CD4-positive, alpha-beta T cell (primary cell): ENCODE measurements at places on chromosomes 16 and 17. TPM values are rescaled to one million over a fixed set of nuclear protein-coding genes. Genes with fewer than 3 reads are reported as not detected.

The GNGT2 gene
- 2.3 TPM for total RNA-seq

DNA sequence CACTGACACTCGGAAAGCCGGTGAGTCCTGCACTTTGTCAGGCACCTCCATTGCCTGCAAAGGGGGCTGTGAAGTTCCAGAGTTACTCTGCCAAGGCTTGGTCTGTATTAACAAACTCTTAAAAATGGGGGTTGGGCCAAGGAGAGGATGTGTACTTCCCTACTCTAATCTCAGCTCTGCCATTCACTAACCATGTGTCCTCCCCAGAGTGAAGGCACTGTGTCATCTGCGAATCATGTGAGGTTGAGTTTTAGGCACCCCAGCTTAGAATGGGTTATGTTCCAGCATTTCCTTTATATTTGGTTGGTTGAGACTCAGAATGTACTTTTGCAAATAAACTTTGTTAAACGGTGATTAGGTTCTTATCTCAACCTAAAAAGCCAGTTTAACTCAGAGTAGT lies 24.9 kb downstream of the ERCC4 start:
- no peaks in the 10 kb centered on the region for H3K27me3 ChIP-seq
- no peaks in the 10 kb centered on the region for H3K4me1 ChIP-seq
- H3K4me3 ChIP-seq: no peak overlapping the region
- H3K36me3 ChIP-seq: peaks cover 46% of the 10 kb centered on the region
- H3K27ac ChIP-seq: no peak overlapping the region
- no peak for DNase-seq

DNA sequence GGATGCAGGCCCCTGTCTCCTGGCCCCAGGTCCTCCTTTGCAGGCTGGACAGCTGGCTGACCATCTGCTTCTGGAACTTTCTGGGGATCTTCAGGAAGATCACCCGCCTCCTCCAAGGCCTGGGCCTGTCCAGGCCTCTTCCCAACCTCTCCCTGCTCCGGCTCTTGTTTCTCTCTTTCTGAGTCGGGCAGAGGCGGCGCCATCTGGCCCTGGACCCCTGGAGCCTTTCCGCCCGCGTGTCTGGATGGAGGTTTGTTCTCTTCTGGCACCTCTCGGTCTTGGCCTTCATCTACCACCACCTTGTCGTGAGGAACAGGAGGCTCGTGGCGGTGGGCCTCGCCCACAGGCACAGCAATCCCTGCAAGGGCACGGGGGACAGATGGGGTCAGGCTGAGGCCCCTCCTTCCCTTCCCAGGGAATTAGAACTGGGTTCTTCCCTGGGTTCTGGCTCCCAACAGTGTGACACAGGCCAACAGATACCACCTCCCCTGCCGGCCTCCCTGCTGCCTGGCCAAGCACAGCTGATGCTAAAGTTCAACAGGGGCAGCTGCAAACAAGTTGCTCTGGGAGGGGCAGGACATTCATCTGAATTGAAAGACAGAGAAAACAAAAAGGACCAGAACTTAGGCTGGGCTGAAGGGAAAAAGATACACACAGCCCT lies 13.3 kb downstream of the NDUFAF8 start:
- no peak for DNase-seq
- no peaks in the 10 kb centered on the region for H3K4me1 ChIP-seq
- H3K36me3 ChIP-seq: peaks cover 42% of the 10 kb centered on the region
- no peak overlapping the region for H3K4me3 ChIP-seq

DNA sequence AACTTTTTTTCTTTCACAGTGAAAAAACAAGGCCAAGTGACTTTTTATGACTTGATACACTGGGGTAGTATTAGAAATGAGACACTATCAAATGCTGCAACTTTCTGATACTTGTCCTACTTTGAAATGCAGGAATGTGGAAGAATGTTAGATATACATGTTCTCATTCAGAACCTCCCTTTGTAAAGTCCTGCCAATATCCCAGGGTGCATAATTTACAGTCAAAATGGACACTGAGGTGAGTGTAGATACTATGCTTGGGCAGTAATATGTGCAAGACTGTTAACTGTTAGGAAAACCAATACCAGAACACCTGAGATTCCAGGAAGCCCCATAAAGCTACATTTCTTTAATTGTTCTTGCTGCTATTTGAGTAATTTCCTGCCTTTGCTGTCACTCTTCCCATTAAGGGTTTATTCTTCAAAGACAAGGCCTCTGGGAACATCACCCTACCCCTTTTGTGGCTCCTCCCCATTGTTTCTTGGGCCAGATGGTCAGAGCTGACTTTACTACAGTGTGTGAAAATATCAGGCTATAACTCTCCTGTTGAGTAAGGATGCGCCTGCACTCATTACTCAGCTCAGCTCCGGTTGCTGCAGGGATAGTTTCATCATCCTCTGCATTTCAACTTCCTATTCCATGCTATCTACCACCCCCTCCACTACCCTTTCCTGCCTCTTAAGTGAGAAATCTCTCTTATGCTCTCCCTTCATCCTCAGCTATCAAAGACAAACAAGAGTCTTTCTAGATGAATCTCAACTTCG lies 48.7 kb downstream of the TMEM100 start:
- H3K36me3 ChIP-seq: no peaks in the 10 kb centered on the region
- no peak overlapping the region for H3K27ac ChIP-seq
- H3K4me3 ChIP-seq: no peak overlapping the region
- H3K27me3 ChIP-seq: peaks cover 2% of the 10 kb centered on the region
- no peak for DNase-seq

DNA sequence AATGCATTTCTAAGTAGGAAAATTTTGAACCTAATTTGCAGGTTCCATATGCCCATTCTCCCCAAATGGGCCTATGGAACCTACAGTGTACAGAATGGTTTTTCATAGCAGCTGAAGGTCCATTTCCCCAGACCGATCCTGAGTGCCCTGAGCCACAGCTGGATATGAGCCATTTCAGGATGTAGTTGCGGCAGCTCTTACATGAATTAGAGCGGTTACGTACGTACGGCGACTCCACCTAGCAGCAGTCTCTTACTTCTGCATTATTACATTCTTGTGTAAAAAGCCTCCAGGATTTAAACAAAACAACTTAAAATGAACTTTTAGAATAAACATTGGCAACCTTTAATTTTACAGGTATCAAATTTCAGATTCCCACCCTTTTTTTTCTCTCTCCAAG lies 225.3 kb downstream of the SNX29 start:
- DNase-seq: no peak
- H3K4me1 ChIP-seq: no peaks in the 10 kb centered on the region
- no peak overlapping the region for H3K27ac ChIP-seq
- no peak overlapping the region for H3K4me3 ChIP-seq
- no peaks in the 10 kb centered on the region for H3K36me3 ChIP-seq
- no peaks in the 10 kb centered on the region for H3K27me3 ChIP-seq

DNA sequence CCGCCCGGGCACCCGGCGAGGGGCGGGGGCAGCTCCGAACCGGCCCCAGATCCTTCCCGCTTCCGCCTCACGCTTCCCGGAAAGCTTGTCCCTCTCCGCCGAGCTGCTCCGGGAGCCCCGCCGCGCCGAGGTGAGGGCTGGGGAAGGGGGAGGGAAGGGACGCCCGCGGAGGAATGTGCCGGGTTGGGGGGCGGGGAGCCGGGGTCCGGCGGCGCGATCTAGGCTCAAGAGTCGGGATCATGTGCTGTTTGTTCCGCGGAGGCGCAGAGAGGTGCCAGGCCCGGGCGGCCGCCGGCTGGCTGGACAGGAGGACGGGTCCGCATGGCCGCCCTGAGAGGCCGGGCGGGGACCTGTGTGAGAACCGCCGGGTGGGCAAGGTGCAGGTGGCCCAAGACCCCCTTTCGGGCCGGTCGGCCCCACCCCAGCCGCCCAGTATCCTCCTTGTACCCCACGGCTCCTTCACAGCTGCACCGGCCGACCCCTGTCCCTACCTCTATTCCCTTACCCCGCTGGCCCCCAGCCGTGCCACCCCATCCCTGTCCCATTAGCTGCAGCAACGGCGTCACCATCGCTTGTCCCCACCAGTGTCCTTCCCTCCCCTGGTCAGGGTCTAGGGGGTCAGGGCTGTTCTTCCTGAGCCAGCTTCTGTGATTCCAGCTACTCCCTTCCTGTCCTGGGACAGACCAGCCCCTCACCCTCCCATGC lies 429 bp downstream of the KIF1C start:
- H3K36me3 ChIP-seq: peaks cover 12% of the 10 kb centered on the region
- H3K27me3 ChIP-seq: no peaks in the 10 kb centered on the region
- H3K4me1 ChIP-seq: peaks cover 24% of the 10 kb centered on the region
- peak overlapping the region; percentile 62 for H3K4me3 ChIP-seq
- DNase-seq: no peak
- H3K27ac ChIP-seq: peak overlapping the region; percentile 22

The UNC45B gene
- 0.20 TPM for total RNA-seq

DNA sequence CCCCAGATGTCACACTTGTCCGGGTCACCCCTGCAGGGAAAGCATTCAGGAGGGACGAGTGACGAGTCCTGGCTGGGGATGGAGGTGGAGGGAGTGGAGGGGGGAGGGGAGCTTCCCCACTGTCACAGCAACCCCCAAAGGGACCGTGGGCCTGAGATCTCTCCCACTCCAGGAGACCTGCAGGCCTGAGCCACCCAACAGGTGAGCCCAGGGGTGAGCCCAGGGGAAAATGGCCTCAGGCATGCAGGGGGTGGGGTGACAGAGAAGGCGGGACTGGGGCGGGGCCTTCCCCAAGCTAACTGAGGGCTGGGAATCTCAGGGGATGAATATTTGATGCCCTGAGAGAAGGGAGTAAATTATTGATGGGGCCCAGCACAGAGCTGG lies 2.4 kb downstream of the USH1G start:
- no peaks in the 10 kb centered on the region for H3K36me3 ChIP-seq
- peaks cover 31% of the 10 kb centered on the region for H3K4me1 ChIP-seq
- H3K27ac ChIP-seq: no peak overlapping the region
- peaks cover 46% of the 10 kb centered on the region for H3K27me3 ChIP-seq

The TSPAN10 gene
- 0.17 TPM for total RNA-seq

DNA sequence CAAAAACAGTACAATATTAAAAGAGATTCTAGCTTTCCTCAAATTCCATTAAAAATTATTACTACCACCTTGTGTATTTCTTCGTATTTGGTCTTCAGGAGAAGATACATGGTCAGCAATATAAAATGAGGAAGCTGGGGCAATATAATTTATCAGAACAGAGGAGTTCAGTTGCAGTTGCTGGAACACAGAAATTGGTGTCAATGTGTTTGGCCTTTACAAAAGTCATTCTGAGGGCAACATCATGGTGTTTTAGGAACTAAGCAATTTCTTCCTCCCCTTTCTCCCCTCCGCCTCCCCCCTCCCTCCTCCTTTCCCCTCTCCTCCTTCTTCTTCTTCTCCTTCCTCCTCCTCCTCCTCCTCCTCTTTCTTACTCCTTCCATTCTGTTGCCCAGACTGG lies 102.1 kb downstream of the YPEL2 start:
- H3K27me3 ChIP-seq: no peaks in the 10 kb centered on the region
- no peak overlapping the region for H3K27ac ChIP-seq
- no peaks in the 10 kb centered on the region for H3K4me1 ChIP-seq
- H3K36me3 ChIP-seq: no peaks in the 10 kb centered on the region
- DNase-seq: no peak
- H3K4me3 ChIP-seq: no peak overlapping the region

DNA sequence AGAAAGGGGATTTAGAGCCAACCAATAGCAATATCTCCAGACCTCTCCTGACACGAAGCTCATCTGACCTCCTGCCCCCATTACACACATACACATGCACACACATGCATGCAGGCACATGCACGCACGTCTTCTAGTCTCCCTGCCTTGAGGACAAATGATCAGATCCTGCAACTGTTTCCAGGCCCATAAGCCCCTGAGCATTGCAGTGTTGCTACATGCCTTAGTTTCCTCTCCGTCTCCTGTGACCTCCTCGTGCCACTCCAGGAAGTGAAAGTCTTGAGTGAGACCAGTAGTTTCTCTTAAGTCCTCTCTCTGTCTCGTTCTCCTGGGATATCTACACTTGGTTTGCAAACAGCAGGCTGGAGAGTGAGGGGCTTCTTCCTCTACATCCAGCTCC lies 8.2 kb downstream of the CIITA start:
- no peak for DNase-seq
- no peak overlapping the region for H3K27ac ChIP-seq
- peaks cover 17% of the 10 kb centered on the region for H3K4me1 ChIP-seq
- no peaks in the 10 kb centered on the region for H3K27me3 ChIP-seq

GRCh38 chr16:73813527-73813926 lies 483.1 kb upstream of the PSMD7 start:
- no peaks in the 10 kb centered on the region for H3K4me1 ChIP-seq
- no peak overlapping the region for H3K4me3 ChIP-seq
- no peak overlapping the region for H3K27ac ChIP-seq
- no peak for DNase-seq
- H3K27me3 ChIP-seq: no peaks in the 10 kb centered on the region
- H3K36me3 ChIP-seq: no peaks in the 10 kb centered on the region

DNA sequence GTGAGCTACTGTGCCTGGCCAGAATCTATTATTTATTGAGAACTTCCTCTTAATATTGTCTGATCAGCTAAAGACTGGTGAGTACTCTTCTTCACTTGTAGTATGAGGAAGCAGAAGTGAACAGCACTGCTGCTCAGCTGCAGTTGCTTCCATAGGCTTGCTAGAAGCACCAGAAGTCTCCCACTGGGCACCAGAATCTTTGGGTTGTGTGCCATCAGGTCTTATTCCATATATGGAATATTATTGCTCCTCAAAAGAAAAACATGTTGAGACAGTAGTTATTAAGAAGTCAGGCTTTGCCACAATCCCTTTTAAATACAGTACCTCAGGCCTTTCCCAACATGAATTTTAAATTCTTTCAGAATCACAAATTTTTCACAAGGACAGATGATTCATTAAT lies 17.2 kb downstream of the SNTB2 start:
- no peak overlapping the region for H3K4me3 ChIP-seq
- H3K36me3 ChIP-seq: no peaks in the 10 kb centered on the region
- H3K27ac ChIP-seq: no peak overlapping the region
- no peaks in the 10 kb centered on the region for H3K27me3 ChIP-seq
- H3K4me1 ChIP-seq: no peaks in the 10 kb centered on the region
- no peak for DNase-seq

The KRT12 gene
- not detected for total RNA-seq

The MAP2K6 gene
- 14.6 TPM for total RNA-seq

- H3K4me1 ChIP-seq: peaks cover 6% of the 10 kb centered on the region
- no peak for DNase-seq
- H3K27ac ChIP-seq: no peak overlapping the region
- H3K4me3 ChIP-seq: no peak overlapping the region
- peaks cover 15% of the 10 kb centered on the region for H3K36me3 ChIP-seq
Measured at GRCh38 chr16:87325423-87325858, 8.2 kb upstream of the C16orf95 start.

The GPR139 gene
- total RNA-seq: not detected

The DUSP3 gene
- total RNA-seq: 12.6 TPM
